Lower leg skin (tissue), 4 donors: ENCODE measurements at places on chromosomes 7 and 10. TPM values are rescaled to one million over a fixed set of nuclear protein-coding genes. Genes with fewer than 3 reads are reported as not detected.
A peak's percentile ranks its signal among the peaks of the same experiment; 100 is the strongest.

GRCh38 chr10:110643653-110644597 is at the start of gene RBM20:
Gene RBM20 (plus strand): TSS chr10:110644336. CDS start chr10:110644455, 119 bp downstream.
- no peak for DNase-seq

DNA sequence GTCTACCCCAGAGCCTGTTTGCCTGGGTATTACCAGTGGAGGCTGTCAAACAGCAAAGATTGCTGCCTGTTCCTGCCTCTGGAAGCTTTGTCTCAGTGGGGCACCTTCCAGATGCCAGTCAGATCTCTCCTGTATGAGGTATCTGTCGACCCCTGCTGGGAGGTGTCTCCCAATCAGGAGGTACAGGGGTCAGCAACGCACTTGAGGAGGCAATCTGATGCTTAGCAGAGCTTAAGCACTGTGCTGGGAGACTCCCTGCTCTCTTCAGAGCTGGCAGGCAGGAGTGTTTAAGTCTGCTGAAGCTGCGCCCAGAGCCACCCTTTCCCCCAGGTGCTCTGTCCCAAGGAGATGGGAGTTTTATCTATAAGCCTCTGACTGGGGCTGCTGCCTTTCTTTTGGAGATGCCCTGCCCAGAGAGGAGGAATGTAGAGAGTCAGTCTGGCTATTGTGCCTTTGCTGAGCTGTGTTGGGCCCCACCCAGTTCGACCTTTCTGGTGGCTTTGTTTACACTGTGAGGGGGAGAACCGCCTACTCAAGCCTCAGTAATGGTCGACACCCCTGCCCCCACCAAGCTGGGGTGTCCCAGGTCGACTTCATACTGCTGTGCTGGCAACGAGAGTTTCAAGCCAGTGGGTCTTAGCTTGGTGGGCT is 62.2 kb downstream of the PPP1R9A start:
- DNase-seq = no peak

GRCh38 chr7:16594061-16594460 is 51.5 kb downstream of the ANKMY2 start:
- DNase-seq = no peak

DNA sequence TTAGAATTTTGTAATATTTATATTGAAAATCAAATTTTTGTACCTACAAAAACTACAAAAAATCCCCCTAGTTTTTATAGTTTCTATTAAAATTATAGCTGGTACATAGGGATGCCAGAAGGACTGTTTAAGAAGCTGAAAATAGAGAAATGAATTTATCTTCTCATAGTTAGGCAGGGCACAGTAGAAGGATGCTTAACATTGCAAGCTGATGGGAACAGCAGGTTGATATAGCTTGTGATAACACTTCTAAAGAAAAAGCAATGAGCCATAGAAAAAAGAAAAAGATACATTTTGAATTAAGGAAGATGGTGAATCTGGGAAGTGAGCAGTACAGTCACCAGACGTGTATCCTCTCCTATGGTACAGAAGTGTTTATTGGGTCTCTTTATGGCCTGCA is 32.0 kb downstream of the PTEN start:
- no peak for DNase-seq

The DENND2A gene
- total RNA-seq = 2.5 TPM

DNA sequence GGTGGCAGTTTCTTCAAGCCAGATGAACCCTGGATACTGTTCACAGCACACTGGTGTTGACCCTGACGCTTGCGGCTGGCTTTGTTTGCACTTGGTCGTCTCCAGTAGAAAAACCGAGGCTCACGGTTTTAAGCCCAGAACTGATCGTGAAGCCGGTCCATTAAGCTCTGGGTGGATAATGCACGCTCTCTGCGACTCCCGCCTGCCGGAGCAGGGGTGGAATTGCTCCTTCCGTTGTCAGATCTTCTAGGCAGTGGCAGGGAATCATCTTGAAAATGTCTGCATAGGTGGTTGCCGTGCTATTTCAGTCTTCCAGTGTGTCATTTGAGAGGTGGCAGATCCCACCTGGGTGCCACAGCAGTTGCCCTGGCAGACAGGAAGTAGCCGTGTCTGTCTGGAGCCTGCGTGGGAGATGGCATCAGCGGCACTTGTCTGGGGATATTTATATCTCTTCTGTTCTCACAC is 35.9 kb upstream of the AP5Z1 start:
- no peak for DNase-seq

The LIPJ gene
- not detected for total RNA-seq

The MMP21 gene
- not detected for total RNA-seq

DNA sequence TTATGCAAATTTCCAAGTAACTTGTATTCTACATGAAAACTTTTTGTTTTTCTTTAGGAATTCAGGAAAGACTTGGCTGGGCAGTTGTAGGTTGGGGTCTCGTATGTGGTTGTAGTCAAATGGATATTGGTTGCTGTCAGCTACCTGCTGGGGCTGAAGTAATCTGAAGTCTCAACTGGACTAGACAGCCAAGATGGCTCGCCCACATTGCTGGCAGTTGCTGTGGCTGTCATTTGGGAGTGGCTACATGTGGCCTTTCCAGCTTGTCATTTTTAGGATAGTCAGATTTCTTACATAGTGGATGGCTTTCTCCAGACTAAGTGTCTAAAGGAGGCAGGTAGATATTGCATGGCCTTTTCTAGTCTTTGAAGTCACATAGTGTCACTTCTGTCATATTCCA is 32.6 kb downstream of the EXOC6 start:
- DNase-seq = no peak

DNA sequence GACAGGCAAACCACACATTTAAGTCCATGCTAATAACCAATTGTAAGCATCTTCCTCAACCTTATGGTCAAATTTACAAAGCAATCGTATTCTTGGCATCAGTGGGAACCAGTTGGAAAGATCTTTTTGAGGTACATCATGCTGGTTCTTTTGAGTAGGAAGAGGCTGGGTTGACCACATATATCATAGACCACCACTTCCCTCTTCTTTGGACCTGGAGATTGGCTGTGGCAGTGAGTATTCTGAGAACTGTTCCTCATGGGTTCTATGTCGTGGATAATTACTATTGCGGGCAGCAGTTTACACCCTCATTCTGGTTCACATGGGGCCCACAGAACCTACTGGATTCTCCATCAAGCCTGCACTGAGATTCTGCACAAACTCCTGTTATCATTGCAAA is 35.5 kb upstream of the C1GALT1 start:
- DNase-seq = no peak

The BHLHA15 gene
- total RNA-seq = 18.5 TPM

GRCh38 chr10:60856405-60856804 is 78.1 kb downstream of the CDK1 start:
- no peak for DNase-seq

The CALML3 gene
- 66.2 TPM for total RNA-seq

The IFIT1B gene
- not detected for total RNA-seq

The TNRC18 gene
- total RNA-seq = 91.2 TPM

DNA sequence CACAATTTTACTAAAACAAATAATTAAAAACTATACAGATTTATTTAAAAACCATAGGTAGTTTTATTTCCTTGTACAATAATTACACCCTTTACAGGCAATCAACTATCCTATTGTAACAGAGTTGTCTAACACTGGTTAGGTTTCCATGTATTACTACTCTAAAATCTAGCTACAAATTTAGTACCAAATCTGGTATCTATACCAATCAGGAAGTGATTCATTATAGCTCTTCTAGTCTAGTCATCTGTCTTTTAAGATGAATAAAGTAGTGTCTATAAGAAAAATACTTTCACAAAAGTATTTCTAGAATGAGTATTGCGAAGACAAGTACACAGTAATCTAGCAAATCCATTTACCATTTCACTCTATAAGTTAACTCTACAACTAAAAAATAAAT is 16.9 kb downstream of the ZNF800 start:
- no peak for DNase-seq

- peak; percentile 73 for DNase-seq
Measured at GRCh38 chr10:47027784-47028260, 116.6 kb downstream of the PTPN20 start.

The PTF1A gene
- not detected for total RNA-seq

GRCh38 chr10:62972103-62972502 is 155.9 kb upstream of the EGR2 start:
- DNase-seq = no peak

The HMX3 gene
- not detected for total RNA-seq

The CEP55 gene
- 1.4 TPM for total RNA-seq

- no peak for DNase-seq
Measured at GRCh38 chr7:152414779-152415178, 21.0 kb downstream of the KMT2C start.

GRCh38 chr7:66626331-66626934 is 2.2 kb upstream of the KCTD7 start:
- no peak for DNase-seq

- DNase-seq = no peak
Measured at GRCh38 chr7:93011351-93012294, 106.2 kb downstream of the SAMD9 start.

DNA sequence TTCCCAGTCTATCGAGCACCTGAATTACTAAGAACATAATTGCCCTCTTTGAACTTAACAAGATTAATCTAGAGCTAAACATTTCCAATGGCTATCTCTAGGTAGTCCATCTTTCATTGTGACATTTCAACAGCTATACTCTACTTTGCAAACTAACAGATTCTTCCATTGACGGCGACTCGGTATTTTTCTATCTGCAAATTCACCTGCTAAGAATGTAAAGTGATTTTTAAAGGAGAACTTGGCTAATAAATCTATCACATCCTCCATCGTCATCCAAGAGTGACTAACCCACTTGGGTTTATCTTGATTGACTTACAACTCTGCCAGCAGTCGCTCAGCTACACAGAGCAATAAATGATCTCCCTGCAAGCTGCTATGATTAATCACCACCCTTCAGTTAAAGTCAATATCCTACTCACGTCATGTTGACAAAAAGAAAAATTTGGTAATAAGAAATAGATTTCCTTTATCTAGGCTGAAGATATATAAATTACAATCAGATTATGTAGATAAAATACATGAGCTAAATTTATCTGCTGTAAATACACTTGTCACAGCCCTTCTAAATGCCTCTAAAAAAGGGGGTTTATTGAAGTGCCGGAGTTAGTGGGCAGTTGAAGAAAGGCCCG is 99.5 kb downstream of the SFMBT2 start:
- DNase-seq = no peak

GRCh38 chr7:55427800-55428199 is 62.7 kb downstream of the LANCL2 start:
- DNase-seq = no peak

The ANKRD61 gene
- total RNA-seq = not detected

The PRLHR gene
- not detected for total RNA-seq

DNA sequence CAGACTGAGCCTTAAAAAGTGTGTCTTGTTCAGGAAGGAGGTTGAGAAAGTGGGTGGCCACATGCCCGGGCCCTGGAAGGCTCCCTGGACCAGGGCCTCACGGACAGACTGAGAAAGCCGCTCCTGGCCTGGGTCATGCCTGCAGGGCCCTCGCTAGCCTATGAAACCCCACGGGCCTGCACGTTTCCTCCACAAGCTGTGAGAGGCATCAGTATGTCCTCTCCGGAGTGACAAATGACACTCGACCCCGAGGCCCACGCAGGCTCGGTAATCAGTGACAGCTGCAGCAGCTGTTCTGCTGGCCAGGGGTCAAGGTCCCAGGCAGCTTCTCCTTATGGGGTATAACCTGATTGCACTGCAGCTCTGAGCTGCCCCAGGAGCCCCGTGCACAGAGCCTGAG is 47.6 kb downstream of the ASB13 start:
- DNase-seq = peak; percentile 94

- DNase-seq = no peak
Measured at GRCh38 chr10:3432081-3432825, 259.7 kb upstream of the PITRM1 start.

The SIRT1 gene
- 18.1 TPM for total RNA-seq

The PIK3CG gene
- 2.0 TPM for total RNA-seq

GRCh38 chr10:70466951-70467350 is 11.6 kb upstream of the PALD1 start:
- DNase-seq = no peak

The SPDYE1 gene
- 0.69 TPM for total RNA-seq

DNA sequence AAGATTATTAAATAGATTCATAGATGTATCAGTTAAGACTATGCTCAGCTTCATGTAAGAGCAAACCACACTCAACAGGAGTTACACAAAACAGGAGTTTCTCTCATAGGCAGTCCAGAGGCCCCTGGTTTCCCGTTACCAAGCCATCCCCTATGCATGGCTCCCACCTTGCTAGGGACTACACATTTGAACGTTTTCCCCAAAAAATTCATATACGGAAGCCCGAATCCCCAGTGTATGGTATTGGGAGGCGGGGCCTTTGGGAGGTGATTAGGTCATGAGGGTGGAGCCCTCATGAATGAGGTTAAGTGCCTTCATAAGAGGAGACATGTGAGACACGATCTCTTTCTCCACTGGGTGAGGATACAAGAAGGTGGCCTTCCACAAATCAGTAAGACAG is 29.1 kb downstream of the RSU1 start:
- DNase-seq = no peak
